Stimulated activated CD4-positive, alpha-beta T cell treated with anti-CD3 and anti-CD28 coated beads, Interleukin-15, amount 100 ng/mL, for 24 hours (primary cell): ENCODE measurements at places on chromosomes 1 and 21.

- DNase-seq, result peak; percentile 31
Measured at GRCh38 chr1:16164213-16165072, 8.6 kb upstream of the EPHA2 start.

DNA sequence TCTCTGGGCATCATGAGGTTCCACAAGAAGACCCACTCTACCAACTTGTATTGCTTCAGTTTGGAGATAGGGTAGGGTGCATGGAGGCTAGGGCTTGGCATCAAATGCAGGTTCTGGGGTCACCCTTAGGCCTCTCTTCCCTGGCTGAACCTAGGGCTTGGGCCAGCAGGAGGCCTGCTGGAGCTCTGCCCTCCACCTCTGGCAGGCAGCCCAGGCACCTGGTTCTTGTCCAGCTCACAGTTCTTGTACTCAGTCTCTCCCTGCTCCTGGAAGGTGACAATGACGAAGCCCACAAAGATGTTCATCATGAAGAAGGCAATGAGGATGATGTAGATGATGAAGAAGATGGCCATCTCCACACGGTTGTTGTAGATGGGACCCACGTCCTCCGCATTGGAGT, 37.5 kb upstream of the KIF21B start:
- no peak for DNase-seq

DNA sequence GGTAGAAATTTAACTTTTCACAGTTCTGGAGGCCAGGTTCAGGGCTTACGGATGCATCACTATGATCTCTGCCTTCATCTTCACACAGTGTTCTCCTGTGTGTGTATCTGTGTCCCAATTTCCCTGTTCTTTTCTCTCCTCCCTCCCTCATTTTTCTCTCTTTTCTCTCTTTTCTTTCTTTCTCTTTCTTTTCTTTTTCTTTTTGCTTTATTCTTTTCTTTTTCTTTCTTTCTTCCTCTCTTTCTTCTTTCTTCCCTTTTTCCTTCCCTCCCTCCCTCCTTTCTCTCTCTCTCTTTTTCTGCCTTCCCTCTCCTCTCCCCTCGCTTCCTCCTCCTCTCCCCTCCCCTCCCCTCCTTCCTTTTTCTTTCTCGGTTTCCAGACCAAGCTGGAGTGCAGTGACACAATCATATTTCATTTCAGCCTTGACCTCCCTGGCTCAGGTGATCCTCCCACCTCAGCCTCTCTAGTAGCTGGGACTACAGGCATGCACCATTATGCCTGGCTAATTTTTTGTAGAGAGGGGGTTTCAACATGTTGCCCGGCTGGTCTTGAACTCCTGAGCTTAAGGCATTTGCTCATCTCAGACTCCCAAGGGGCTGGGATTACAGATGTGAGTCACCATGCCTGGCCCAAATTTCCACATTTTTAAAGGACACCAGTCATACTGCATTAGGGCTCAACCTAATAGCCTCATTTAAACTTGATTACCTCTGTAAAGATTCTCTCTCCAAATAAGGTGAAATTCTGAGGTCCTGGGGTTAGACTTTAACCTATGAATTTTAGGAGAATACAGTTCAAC, 115.9 kb downstream of the HUNK start:
- DNase-seq, result no peak

DNA sequence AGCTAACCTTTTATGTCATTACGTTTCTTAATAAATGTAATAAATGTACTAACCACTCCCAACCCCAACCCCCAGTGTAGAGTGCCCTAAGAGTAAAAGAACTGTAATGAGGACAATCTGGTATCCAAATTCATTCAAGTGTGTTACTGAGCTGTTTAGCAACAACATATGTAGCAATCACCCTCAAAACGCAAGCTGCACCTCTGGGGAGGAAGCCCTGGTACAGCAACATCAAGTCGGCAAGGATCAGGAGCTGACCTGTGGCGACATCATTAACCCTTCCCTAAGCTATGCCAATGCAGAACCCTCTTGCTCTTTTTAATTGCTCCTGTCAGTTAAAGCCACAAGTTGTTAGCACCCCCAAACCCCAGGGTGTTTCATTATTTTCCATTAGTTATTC, 47.1 kb downstream of the STX6 start:
- no peak for DNase-seq

GRCh38 chr1:3556336-3556735, 55.0 kb downstream of the MEGF6 start:
- DNase-seq, result no peak

GRCh38 chr1:6523566-6523965, 30.7 kb downstream of the NOL9 start:
- no peak for DNase-seq

GRCh38 chr21:16976193-16976592, 536.6 kb upstream of the CXADR start:
- no peak for DNase-seq

- no peak for DNase-seq
Measured at GRCh38 chr1:170678027-170678600, 14.2 kb downstream of the PRRX1 start.

DNA sequence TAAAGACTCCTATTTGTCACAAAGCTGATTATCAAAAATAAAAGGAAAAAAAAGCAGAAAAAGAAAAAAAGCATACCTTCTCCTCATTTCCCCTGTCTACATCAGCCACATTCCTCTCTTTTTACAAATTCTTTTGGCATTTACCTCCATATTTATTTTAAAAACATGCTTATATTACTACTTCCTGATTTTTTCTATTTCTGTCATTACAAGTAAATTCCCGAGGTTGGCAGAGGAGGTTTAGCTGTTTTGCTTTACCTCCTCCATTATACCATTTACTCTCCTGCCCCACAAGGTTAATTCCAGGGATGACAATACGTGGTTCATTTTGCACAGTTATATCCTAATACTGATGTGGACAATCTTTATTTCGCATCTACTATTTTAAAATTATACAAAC, 26.3 kb upstream of the CD34 start:
- DNase-seq, result no peak

- DNase-seq, result no peak
Measured at GRCh38 chr1:212918824-212919223, 31.5 kb upstream of the VASH2 start.

DNA sequence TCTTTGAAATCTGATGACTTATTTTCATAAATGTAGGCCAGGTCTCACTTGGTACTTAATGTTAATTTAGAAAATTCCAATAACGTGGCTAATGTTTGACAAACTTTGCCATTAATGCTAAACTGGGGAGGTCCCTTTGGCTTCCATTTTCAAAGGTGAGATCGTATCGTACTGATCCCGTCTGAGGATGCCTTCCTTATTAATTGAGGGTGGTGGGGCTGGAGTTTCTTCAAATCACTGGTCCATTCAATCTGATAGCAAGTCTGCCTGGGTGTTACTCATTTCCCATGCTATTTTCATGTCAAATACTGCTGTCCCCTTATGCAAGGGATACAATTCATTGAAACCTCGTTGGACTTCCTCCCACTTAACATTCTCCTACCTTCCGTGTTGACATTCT, 327.1 kb downstream of the DISC1 start:
- DNase-seq, result no peak

DNA sequence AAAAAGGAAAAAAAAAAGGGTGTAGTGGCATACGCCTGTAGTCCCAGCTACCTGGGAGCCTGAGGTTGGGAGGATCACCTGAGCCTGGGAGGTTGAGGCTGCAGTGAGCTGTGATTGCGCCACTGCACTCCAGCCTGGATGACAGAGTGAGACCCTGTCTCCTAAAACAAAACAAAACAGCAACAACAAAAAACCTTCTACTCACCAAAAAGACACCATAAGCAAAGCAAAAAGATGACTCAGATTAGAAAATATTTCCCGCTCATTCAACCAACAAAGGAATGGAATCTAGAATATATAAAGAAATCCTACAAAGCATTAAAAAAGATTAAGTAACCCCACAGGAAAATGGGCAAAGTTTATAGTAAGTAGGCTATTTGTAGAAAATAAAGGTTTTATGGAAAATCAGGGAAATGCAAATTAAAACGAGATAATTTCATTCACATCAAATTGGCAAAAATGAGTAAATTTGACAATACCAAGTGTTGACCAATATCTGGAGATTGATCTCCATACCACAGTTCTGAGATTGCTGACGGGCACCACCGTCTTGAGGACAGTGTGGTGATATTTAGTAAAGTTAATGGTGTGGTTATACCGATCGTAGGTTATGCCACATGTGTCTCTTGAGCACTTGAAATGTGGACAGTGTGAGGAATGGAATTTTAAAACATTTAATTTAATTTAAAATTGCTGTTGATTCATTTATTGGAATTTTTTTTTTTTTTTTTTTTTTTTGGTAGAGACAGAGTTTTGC, 54.0 kb downstream of the PIK3CD start:
- DNase-seq, result no peak

DNA sequence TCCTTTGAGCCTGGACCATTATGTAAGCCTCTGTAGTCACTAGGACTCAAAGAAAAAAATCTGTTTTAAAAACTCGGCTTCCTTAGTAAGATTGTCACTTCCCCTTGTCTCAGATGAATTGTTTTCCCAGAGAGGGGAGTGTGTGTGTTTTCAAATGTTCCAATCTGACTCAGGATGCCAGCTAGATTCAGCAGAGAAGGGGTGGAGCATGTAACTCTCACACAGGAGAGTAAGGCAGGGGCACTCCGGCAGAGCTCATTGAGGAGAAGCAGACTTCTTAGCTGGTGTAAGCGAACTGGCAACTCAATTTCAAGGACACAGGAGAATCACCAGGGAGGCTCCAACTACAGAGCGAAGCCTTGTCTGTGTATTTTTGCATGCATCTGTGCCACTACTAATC, 623.2 kb downstream of the LMO4 start:
- DNase-seq, result no peak

- DNase-seq, result no peak
Measured at GRCh38 chr21:35896060-35896459, 164.3 kb downstream of the SETD4 start.
